Activated T-helper 1 cell treated with anti-CD3 and anti-CD28 coated beads, Interleukin-2, amount 50 U/mL, for 16 hours (primary cell): ENCODE measurements at places on chromosomes 7 and 10.

GRCh38 chr7:5704534-5704922 is 76.9 kb downstream of the RNF216 start:
- DNase-seq = peak; percentile 42

DNA sequence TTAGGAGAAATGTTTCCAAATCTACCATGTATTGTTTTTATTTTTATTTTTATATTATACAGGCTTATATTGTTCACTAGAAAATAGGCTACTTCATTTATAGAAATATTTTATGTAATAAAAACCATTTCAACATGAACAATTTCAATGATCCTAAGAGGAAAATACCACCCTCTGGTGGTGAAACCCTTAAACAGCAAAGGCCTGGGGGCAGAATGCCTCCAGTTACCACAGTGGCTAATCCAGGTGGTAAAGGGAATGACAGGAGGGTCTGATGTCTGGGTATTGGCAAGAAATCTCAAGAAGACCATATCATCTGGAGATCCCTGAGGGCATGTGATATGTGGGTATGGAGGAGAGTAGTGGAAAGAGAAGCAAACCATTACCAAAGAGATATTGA is 19.3 kb downstream of the MACC1 start:
- DNase-seq = no peak

DNA sequence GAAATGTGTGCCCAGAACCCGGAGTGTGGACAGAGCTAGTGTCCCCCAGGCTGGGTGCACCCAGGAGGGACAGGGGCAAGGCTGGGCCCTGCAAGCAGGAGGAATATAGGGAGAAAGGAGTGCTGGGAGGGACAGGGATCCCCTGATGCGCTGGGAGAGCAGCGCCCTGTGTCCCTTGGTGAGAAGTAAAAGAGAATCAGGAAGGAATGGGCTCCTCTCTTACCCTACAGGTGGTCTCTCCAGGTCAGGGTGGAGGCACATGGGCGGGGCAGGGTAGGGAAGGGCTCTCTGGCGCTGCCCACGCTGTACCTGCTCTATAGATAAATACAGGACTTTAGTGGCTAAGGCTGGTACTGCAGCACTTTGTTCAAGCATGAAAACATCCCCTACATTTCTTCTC is 753.8 kb downstream of the GRID1 start:
- DNase-seq = no peak

DNA sequence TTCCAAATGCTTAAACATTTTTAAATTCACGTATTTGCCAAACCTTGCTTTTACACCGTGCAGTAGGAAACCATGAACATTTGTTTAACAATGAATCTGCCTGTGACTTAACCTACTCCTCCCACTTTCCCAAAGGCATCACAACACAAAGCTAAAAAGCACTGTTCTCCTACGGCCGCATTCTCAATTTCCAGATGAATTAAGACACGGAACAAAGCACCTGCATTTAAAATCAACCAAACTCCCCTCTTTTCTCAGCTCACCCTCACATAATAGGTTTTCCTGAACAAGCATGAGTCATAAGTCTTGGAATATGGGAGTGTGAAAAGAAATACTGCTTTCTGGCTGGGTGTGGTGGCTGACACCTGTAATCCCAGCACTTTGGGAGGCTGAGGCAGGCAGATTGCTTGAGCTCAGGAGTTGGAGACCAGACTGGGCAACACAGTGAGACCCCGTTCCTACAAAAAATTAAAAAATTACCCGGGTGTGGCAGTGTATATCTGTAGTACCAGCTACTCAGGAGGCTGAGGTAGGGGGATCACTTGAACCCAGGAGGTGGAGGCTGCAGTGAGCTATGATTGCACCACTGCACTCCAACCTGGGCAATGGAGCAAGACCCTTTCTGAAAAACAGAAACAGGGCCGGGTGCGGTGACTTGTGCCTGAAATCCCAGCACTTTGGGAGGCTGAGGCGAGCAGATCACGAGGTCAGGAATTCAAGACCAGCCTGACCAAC is 51.7 kb upstream of the CYTH3 start:
- no peak for DNase-seq
